ENCODE measurements at places on chromosomes 1 and 21.

- DNase-seq = no peak
These were observed 23.4 kb upstream of the PWP2 start for GRCh38 chr21:44083631-44084291.

DNA sequence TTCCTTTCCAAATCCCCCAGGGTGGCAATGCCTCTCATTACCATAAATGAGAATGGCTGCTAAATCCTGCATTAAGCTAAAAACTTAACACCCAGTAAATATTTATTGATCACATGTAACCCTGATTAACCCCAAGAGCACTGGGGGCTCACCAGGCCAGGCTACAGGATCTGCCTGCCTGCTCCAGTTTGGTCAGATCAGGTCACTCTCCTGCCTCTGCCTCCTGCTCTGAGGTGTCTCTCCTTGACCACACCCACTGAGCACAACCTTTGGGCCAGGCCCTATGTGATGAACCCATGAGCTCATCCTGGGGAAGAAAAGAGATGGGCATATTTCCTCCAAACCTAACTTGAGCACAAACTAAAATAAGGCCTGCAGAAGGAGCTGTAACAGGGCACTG is 93.5 kb downstream of the TRABD2B start:
- no peak for DNase-seq

DNA sequence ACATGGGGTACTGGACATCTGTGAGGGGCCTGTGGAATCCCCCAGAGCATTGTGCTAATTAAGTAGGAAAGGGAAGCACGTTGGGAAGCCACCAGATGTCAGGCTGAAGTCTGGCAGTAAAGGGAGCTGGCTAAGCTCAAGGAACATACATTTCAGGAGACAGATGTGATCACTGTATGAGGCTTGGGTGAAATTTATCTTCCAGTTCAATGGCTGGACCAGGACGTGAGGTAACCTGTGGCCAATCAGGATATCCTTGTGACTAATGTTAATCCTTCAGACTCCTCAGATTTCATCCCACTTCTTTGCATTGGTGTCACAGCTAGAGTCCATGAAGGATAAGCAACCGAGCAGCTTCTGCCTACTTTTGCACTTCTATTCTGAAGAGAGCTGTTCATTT is 110.2 kb upstream of the APP start:
- no peak for DNase-seq

- DNase-seq = no peak
These were observed 6.3 kb downstream of the PATJ start for GRCh38 chr1:61748566-61748965.

DNA sequence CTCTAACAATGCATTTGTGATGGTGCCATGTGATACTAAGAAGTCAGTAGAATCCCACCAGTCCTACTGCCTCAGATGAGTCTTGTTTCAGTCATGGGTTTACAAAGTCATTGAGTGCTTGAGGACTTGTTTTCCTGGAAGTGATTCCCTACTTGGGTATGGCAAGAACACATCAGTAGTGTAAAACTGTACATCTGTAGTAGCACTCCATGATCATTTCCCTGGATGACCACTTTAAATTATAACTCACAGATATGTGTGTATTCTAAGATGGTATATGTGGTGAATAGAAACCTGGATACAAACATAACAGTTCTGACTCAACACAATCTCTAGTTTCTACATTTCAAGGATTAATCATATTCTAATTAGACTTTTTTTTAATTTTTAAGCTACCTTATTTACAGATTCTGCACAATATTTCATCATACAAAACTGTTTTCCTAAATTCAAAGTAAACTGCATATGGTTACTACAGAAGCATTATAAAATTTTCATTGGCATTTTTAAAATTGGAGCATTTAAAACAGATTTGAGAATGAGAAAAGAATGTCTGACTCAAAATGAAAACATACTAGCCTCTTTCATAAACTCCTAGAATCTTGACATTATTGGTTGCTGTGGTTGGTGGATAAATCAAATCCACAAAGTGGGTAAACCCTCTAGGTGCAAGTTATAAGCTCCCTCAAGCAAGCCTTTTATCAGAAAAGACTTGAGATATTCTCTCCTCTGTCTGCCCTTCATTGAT is 6.8 kb upstream of the PSMG1 start:
- DNase-seq = no peak

DNA sequence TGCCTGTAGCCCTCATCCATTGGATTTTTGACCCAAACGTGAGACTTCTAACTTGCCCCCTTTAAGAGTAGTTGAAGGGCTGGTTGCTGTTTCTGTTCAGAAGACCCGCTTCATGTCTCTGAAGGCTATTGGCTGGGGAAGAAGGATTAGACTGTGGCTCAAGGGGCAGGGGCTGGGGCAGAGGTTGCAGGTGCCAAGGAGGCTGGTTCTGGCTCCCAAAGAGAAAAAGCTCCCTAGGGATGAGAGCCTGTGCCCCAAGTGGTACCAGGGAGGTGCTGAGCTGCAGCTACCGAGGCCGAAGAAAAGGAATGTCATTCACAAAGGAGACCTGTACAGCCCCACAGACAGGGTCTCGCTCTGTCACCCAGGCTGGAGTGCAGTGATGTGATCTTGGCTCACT is 5.8 kb downstream of the WNT3A start:
- DNase-seq = no peak

GRCh38 chr1:180353945-180354344 is 123.9 kb downstream of the LHX4 start:
- DNase-seq = no peak

- DNase-seq = no peak
These were observed 9.8 kb downstream of the KCNN3 start for GRCh38 chr1:154860156-154860870.

DNA sequence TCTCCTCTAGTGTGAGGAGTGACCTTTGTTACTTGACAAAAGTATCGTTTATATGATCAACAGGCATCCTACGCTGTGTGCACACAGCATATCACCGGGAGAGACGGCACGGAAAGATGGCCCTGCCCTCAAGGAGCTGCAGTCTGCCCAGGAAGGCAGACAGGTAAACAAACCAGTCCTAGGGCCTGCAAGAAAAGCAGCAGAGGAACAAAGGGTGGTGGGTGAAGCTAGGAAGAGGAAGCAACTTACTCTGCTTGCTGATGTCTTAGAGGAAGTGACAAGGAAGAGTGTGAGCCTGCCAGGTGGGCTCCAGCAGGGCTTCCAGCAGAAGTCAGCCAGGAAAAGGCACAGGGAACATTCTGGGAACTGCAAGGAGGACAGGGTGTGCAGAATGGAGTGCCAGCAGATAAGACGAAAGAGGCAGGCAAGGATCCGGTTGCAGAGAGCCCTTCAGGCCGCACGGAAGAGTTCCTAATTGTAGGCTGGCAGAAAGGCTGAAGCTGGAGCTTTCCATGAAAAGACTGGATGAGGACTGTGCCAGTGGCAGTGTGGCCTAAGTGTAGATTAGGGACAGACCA is 106.7 kb downstream of the SLC45A1 start:
- no peak for DNase-seq

DNA sequence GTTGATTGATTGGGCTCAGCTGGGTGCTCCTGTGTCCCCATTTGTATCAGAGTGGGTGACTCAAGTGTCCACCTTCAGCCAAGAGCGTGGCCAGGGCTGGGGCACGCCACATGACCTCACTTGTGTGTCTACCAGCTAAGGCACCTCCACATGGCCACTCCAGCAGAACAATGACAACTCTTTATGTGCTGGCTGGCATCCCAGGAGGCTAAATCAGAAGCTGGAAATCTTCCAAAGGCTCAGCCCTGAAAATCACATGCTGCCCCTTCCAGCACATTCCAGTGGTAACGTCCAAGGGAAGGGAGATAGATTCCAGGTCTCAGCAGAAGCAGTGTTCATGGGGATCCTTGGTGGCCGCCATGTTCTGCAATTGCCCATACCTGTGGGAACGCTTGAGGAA is 585.5 kb downstream of the AJAP1 start:
- no peak for DNase-seq

DNA sequence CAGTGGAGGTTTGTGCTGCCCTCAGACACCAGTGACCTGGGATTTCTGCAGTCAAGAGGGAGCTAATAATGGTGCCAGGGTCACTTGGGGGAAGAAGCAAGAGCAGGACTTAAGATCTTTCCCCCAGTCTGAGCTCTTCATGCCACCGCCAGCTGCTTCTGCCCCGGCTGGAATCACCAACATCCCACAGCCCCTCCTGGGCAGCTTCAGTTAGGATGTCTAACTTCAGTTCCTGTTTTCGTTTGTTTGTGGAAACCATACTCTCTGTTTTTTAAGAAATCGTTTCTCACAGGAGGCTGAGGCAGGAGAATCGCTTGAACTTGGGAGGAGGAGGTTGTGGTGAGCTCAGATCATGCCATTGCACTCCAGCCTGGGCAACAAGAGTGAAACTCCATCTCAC is 25.6 kb upstream of the PRDM2 start:
- DNase-seq = no peak

GRCh38 chr1:234862944-234863515 is 253.1 kb upstream of the IRF2BP2 start:
- no peak for DNase-seq

GRCh38 chr1:60866917-60867531 is 215.3 kb upstream of the NFIA start:
- DNase-seq = no peak

DNA sequence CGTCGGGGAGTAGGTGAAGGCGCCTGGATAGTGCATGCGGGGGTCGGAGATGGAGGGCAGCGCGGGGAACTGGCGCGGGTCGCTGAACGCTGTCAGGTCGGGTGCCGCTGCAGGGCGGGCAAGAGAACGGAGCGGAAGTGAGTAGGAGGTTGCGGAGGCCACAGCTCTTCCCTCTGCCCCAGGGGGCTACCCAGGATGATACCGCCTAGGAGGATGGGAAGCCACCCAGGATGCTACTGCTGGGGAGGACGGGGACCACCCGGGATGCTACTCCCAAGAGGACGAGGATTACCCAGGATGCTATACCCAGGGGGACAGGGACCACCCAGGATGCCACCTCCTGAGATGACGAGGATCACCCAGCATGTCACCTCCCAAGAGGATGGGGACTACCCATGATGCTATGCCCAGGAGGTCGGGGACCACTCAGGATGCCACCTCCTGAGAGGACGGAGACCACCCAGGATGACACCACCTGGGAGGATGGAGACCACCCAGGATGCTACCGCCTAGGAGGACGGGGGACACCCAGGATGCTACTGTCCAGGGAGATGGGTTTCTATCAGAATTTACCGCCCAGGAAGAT is 123.8 kb downstream of the CLIC6 start:
- DNase-seq = no peak

DNA sequence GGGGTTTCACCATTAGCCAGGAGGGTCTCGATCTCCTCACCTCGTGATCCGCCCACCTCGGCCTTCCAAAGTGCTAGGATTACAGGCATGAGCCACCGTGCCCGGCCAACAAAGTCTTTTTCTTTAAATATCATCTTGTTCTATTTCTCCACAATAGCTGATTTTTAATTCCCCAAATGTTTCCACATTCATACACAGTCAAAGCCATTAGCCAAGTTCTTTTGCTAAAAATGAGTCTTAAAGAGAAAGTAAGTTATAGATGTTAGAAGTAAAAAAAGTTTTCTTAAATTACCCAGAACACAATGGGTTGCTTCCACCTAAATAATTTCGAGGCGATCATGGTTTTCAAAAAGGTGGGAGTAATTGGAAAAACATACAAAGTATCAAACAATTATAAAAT is 30.6 kb downstream of the C2CD2 start:
- no peak for DNase-seq

DNA sequence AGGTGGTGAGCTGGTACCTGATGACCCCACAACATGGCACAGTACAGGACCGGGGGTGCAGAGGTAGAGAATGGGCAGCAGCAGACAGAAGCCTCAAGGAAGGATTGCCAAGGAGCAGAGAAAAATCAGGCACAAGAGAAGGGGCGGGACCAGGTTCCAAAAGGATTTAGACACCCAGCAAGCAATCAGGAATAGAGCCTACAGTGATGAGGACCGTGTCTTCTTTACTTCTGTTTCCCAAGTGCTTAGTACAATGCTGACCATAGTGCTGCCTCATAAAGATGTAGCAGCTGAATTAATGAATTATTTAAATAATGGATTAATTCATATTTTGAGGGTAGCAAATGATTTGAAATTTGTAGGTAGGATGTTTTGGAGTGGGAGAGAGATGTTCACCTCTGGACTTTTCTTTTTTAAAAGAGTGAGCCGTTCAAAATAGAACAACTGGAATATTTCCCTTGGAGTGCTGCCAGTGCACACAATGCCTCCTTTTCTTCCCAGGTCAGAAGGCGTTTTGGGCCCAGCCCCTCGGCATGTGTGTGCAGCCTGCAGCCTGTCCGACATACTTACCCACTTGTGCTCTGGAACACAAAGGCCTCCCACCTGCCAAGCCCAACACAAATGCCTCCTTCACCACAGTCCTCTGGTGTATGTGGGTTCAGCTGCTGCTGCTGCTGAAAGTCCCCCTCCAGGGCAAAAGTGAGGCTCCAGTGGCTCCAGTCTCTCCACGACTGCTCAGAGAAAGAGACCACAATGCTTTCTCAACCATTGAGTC is 19.6 kb downstream of the KANK4 start:
- peak; percentile 39 for DNase-seq

DNA sequence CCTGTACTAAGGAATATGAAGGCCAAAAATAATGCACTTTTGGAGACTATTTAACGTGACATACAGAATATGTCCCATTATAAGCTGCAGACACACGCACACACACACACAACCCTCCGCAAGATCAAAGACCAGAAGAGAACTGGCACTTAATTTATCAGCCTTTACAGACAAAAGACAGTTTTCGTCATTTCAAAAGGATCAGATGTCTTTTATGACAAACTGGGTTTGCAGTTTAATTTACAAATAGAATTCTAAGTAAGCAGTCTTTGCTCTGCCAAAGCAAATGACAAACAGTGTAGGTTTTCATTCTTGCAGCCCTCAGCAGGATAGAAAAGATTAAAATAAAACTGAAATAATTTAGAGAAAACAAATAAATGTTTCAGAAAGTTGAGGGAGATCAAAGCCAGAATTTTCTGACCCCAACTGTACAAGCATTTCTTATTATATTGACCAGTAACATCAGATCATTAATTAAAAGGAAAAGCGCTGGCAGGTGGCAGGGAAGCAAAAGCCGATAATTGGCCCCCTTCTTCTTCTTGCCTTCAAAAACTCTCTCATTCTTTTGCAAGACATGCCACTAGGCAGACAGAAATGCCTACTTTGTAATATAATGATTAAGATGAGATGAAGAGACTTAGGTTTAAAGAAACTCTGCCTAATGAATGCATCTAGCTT is 169.0 kb downstream of the DENND1B start:
- no peak for DNase-seq

GRCh38 chr1:106921186-106921585 is 135.3 kb upstream of the PRMT6 start:
- DNase-seq = no peak

DNA sequence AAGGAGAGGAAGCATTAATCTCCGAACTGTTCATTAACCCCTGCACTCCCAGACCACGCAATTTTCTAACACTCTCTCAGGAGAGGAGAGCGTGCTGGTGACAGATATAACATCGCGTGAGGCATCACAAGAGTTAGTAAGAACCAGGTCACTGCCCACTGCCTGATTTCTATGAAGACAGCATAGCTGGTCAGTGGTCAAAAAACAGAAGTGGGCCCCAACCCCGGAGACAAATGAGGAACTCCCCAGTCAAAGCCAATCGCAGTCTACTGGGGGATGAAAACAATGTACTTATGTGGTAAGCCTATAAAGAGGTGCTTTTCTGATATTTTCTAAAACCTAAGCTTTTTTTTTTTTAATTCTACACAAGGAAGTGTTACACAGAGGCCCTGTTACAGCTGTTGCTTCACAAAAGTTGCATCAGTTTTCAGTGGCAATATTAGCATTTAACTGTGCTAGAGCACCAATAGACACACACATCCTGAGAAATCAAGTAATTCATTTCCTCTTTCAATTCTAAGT is 231.8 kb upstream of the IRF2BP2 start:
- DNase-seq = no peak

- no peak for DNase-seq
These were observed 319.1 kb downstream of the CAMTA1 start for GRCh38 chr1:7104339-7104738.

- no peak for DNase-seq
These were observed 544.6 kb downstream of the NEGR1 start for GRCh38 chr1:71737768-71738167.
